ELR (cell line): ENCODE measurements at places on chromosomes 1 and 21.
A peak's percentile ranks its signal among the peaks of the same experiment; 100 is the strongest.

DNA sequence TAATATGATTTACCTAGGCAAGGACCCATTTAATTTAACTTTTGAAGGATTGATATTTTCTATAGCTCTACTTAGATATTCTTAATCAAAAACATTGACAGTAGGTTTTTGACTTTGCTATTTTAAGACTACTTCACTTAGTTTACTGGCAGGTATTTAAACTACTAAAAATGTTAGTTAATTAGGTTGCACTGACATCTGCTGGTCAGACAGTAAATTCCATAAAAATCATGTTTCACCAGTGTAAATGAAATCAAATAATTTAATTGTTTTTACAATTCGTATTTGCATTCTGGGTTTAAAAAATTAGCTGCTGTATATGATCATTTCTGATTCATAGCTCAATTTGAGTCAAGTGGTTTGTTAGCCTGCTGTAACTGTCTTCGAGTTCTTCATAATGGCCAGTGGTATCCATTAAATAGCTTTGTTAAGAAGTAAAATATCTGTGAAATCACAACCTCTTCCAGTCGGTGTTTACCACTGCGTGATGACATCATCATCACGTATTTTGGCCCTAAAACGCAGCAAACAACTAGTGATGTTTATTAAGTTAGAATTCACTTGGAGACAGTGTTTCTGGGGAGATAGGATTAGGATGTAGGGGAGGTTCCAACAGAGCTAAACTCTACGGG lies 26.2 kb downstream of the EXTL2 start:
- DNase-seq: peak; percentile 68

DNA sequence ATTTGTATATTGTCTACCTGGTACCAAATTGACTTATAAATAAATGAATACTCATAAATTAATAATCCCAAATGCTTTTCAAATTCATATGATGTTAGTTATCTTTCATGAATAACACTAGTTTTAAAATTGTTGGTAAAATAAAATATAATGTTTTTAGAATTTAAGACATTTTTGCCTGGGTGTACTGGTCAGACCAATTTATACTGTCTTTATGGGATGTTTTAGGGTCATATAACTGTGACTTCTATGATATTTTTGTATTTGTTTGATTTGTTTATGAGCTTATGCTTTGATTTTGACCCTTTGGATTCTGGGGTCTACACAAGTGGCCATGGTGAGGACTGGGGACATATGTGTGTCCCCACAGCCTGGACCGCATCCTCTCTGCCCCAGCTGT lies 54.1 kb upstream of the KLHDC7A start:
- no peak for DNase-seq

GRCh38 chr1:75539230-75540116 lies 71.4 kb downstream of the SLC44A5 start:
- DNase-seq: no peak

- peak; percentile 21 for DNase-seq
Measured at GRCh38 chr1:215970406-215970805, 403.3 kb downstream of the KCTD3 start.

DNA sequence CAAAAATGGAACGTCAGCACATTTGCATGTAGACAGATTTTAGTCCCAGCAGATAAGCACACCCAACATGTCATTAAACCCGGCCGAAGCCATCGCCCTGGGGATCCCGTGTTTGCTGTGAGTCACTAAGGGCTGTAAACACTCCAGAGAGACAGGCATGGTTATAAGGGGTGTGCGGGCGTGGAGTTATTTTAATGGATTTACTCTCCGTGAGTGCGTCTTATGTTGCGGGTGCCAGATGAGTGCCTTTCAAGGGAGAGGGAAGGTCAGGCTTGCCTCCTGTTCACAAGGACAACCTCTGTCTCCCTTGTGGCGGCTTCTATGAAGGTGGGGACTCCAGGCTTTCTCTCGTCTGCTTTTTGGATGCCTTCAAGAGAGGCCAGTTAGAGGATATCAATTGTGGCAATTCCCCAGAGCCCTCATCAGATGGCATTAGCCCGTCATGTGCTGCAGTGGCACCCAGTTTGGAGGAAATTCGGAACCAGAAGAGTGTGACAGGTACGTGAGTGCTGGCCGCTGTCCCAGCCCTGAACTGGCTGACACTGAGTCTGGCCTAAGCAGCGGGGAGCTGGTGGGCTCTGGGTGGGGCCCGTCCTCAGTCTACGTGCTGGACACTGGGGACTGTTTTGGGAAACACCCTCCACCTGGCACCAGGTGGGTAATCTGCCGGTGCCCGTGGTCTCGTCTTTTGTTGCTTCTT lies 223.8 kb upstream of the TMEM51 start:
- peak; percentile 58 for DNase-seq

DNA sequence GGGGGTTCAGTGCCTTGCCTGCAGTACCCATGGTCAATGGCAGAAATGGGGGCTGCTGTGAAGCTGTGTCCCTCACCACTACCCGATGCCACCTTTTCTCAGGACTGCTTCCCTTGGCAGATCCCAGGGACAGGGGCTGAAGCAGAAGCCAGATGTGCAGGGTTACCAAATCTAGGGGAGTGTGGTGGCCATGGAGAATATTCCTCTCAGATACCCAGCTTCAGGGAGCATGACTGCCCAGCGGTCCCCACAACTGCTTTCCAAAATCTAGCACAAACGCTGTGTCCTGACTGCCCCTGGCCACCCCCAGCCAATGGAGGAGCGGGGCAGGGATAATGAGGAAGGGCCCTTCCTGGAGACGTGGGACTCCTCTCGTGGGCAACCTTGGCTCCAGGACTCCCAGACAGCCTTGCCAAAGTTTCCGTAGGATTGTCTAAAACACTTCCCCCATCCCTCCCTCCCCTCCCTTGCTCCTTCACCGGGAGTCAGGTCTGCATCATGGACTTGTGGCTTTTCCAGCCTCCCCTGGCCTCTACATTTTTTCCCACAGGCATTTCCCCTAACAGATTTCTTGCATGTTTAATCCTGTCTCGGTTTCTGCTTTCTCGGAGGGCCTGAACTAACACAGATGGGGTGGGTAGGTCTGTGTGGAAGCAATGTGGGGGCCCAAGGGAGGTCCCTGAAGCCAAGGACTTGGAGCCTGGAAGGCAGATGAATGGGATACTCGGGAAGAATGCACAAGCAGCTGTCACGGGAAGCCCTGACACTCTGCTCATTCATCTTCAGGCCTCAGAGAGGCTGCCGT lies 80.5 kb downstream of the OMA1 start:
- peak; percentile 24 for DNase-seq

DNA sequence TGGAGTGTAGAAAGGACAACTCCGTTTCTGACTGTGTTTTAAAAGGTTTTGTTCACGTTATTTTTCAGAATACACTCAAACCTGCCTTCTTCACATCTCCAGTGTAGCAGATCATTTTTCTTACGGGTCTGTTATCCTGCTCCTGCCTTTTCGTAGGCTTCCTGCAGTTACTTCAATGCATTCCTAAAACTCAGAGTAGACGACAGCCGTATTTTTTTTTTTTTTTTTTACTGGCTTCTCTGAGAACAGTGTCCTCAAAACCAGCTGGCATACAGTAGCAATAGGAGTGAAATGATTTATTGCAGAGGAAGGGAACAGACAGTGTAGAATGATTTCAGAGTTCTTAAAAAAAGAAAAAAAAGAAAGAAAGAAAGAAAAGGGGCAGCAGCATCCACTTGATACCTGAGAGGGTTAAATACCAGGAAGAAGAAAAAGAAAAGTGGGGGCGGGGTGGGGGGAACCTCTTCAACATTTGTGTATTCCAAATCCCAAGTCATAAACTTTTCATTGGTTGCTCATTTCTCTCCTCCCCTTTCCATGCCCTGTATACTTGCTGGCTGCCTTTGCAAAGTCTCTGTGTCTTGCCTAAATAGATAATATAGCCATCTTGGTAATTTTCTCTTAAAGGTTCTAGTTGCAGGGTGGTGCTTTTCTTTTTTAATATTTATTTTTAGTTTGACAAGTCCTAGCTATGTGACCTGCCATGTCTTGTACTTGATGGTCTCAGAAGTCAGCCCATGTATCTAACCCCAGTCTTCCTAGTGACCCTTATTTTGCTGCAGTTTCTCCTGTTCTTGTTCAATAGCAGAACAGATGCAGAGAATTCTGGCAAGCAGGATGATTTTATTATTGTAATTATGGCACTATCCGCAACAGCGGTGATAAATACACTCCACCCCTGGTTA lies 2.8 kb downstream of the TGFB2 start:
- DNase-seq: peak; percentile 33

GRCh38 chr1:156813750-156814570 lies 2.7 kb downstream of the SH2D2A start:
- peak; percentile 45 for DNase-seq

GRCh38 chr1:56501888-56502287 lies 77.5 kb downstream of the PLPP3 start:
- DNase-seq: no peak

DNA sequence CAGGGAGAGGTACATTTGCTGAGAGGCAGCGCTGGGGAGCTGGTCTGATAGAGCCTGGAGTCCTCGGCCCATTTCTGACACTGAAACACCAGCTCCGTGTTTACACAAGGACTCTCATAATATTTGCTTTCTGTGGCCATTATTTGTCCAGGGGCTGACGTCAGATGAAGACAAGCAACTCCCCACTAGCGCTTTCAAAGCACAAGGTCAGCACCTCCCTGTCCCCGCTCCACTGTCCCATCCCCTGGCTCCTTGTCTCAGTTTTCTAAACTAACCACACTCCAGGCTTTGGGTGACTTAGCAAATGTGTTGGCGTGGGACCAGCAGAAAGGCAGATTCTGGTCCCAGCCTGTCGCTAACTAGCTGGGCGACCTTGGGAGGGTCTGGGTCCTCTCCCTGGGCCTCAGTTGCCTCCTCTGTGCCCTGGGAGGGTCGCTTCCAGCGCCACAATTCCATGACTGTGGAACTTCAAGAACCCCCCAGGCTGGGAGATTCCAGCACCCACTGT lies 37.4 kb upstream of the ZBTB40 start:
- no peak for DNase-seq
